ENCODE measurements at places on chromosomes 6 and 20.
A peak's percentile ranks its signal among the peaks of the same experiment; 100 is the strongest.

- DNase-seq: no peak
Measured at GRCh38 chr20:14685183-14685582, 347.8 kb upstream of the FLRT3 start.

DNA sequence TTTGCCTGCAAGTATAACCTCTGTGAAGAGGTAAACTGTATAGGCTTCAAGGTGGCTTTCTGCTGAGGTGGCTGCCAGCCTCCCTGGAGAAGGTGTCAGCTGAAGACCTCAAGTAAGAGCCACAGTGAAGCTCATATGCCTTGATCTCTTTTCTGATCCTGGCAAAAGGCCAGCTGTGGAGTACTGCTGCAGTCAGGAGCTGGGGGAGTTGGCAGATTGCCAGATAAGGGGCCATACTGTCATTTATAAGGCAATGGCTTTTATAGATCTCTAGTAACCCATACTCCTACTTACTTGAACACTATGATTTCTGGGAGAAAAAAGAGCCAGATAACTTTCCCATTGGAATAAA, 8.8 kb upstream of the CEP85L start:
- no peak for DNase-seq

- DNase-seq: no peak
Measured at GRCh38 chr20:63531686-63532448, 5.3 kb downstream of the PTK6 start.

GRCh38 chr6:29926413-29927274, 15.7 kb upstream of the HLA-A start:
- peak; percentile 87 for DNase-seq

DNA sequence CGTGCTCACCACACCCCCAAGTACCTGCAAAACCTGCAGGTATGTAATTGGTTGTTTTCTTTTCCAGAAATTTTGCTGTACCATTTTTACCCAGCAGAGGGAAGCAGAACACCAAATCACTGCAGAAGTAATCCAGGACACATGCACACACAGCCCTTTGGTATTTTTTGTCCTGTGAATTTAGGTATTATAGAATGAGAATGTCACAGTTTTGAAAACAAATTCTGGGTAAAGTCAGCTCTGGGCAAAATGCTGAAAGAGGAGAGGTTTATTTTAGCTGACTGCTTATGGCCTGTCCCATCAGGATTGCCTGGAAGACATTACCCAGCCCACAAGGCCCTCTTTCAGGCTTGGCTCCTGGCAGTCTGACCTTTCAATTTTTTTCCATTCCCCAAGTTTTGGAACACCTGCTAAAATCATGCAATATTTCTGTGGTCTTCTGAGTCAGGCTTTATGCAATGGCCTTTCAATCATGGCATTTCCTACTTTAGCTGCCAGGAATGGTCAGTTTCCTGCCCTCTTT, 3.5 kb upstream of the EFHC1 start:
- DNase-seq: peak; percentile 22

DNA sequence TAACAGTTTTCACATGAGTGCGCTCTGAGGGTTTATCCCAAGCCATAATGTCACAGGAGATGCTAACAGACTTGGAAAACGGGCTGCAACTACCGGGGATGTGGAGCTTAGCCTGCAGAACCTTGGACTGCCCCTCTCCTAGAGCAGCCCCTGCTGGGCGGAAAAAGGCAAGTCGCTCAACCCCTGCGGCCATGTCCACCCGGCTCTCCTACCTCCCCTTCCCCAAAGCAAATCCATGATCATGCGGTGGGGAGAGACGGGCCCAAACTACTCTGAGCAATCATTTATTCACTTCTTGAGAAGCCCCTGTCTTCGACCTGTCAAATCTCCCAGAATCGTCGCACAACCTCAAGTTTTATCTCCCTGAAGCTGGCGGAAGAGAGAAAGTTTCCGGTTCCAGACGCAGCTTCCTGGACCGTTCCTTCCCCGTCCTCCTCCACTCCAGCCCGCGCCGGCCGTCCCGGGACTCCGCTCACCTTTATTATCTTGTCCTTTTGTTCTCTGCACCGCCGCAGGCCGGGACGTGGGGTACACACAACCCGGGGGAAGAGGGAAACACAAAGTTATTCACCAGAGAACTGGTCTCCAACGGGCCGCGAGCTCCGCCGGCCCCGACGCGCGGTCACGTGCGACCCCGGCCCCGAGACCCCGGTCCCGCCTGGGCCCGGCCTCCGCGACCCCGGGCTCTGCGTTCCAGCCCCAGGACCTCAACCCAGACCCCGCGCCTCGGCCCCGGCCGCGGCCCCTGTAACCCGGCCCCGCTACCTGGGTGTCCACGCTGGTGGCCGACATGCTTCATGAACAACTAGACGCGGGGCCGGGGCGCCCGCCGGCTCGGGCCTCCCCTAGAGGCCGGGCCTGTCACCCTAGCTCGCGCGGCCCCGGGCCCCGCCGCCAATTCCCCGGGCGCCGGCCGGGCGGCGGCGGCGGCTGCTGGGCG, 560 bp downstream of the YTHDF1 start:
- no peak for DNase-seq

GRCh38 chr6:2190661-2191389, 54.6 kb downstream of the GMDS start:
- DNase-seq: no peak

DNA sequence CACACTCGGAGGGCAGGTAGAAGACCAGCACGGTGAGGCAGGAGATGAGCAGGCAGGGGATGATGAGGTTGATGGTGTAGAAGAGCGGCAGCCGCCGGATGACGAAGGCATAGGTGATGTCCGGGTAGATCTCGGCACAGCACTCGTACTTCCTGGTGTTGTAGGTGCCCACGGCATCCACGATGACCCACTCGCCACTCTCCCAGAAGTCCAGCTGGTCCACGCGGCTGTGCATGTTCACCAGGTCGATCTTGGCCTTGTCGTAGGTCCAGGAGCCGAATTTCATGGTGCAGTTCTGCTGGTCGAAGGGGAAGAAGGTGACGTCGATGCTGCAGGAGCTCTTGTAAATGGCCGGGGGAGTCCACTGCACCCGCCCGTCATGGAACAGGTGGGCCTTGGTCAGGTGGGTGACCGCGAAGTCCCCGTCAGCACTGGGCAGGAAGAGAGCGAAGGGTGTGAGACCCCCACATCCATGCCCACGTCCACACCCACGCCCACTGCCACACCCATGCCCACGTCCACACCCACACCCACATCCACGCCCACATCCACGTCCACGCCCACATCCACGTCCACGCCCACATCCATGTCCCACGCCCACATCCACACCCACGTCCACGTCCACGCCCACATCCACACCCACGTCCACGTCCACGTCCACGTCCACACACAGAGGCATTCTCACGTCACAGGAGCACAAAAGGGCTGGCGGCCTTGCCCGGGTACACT, 10.4 kb downstream of the CHRNA4 start:
- no peak for DNase-seq

GRCh38 chr20:1820138-1821079, 74.8 kb upstream of the SIRPA start:
- DNase-seq: no peak

DNA sequence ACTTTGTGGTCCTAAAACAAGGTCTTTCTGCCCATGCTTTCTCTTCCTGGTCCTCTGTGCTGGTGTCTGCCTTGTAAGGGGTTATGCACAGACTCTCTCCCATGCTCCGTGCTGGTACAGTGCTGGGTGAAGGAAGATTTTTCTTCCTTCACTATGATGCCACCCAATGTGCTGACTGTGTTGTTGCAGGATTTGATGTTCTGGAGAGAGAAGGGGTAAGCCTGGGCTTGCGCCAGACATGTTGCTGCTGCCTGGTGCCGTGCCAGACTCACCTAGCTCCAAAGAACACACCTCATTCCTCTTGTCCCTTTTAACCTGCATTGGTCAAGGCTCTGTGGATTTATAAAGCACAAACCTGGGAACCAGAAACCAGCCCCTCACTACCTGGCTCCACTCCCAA, 28.4 kb upstream of the ARMH2 start:
- DNase-seq: no peak

- DNase-seq: no peak
Measured at GRCh38 chr6:33797626-33798342, 6.0 kb downstream of the MLN start.

DNA sequence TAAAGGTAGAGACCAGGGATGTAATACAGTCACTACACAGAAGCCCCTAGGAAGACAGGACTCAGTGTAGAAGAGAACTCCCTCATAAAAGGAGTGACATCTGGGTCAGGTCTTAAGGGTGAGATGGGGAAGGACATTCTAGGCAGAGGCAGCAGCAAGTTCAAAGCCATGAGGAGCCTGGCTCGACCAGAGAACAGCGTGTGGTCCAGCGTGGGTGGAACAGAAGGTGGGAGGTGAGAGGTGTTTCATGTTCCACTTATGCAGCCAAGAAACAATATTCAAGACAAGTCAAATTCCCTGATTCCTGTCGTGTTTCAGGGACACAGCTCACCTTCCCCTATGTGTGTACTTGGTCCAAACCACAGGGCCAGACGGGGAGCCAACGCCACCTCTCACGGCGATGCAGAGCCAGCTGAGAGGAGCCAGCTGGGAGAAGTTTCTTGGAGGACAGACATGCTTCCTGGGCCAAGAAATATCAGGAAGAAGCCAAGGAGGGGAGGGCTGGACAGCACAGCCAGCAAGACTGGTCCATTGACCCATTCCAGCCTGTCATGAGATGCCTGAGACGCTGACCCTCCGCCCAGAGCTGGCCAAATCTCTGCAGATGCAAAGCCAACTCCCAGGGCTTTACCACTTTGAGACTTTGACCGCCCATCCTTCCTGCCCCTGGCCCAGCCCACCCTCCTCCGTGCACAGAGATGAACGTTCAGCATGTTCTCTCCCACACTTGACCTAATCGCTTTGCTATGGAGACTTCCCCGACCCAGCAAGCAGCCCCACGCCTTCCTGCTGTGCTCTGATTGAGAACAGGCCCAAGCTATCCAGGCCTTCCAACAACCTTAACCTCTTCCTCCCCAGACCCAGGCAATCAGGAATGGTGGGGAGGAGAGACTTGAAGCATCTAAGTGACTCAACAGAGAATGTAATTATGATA, 113.8 kb downstream of the PRND start:
- no peak for DNase-seq

DNA sequence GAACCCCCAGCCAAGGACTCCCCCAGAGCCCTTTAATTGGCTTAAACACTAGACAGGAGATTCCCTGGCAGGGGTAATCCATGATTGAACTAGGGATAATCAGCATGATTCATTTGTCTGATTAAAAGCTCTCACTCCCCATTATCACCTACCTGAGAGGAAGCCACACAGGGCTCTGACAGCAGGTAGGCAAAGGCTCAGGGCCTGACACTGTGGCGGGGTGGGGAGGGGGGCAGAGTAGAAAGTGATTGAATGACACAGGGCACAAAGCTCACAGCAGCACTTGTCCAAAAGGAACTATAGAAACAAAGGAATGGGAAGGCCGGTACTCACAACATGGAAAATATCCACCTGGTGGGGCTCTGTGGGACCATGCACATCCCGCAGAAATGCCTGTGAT, 231.6 kb downstream of the MAFB start:
- DNase-seq: no peak

DNA sequence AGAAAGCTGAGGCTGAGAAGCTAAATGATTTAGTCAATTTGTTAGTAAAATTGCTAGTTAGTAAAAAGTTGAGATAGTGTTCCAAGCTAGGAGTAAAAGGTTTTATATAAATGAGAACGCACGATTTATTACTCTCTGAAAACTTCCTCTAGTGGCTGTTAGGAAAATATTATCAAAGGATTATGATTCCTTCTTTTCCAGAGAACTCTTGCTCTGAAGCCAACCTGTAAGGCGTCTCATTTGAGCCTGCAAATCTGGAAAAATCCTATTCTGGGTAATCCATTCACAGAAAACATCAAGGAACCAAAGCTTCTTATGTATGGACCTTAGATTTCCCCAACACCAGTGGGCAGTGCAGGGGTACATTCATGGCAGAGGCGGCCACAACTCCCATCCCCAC, 252.7 kb downstream of the SOD2 start:
- no peak for DNase-seq

GRCh38 chr6:63530182-63530581, 42.1 kb upstream of the LOC128125822 start:
- DNase-seq: no peak

DNA sequence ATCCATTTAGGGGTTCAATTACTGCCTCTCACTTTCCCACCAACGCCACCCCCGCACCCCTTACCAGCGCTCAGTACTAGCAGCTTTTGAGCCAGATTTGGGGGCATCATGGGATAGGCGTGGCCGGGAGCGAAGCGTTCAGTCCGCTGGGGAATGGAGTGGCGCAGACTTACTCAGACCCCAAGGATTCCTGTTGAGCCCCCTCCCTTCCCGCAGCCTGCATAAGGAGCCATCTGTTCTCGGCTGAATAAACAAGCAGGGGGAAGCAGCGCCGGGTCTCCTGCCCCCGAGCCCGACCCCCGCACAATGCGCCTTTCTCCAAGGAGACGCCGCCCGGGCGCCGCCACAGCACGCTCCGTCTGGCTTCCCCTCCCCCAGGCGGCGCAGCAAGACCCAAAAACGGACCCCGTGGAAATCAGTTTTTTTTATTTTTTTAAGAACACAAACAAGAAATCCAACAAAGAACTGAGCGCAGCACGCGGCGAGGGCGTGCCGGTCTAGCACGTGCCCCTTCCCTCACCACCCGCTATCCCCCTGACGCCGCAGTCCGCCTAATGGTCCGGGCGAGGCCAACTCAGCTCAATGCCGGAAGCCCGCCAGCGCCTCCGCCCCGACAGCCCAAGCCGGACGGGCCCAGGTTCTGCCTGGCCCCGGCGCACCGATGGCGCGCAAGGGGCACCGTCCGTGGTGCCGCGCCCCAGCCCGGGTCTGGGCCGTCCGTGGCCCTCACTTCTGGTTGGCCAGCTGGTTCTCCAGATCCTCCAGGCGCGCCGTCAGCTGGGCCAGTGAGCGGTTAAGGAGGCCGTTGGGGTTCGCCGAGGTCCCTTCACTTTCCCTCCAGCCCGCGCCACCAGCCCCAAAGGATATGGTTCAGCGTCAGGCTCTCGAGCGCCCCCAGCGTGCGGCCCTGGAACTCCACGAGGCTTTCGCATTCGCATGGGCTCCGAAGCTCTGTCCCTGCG, 13.3 kb upstream of the RBPJL start:
- peak; percentile 96 for DNase-seq

GRCh38 chr20:25532971-25533391, 52.4 kb downstream of the NINL start:
- no peak for DNase-seq

DNA sequence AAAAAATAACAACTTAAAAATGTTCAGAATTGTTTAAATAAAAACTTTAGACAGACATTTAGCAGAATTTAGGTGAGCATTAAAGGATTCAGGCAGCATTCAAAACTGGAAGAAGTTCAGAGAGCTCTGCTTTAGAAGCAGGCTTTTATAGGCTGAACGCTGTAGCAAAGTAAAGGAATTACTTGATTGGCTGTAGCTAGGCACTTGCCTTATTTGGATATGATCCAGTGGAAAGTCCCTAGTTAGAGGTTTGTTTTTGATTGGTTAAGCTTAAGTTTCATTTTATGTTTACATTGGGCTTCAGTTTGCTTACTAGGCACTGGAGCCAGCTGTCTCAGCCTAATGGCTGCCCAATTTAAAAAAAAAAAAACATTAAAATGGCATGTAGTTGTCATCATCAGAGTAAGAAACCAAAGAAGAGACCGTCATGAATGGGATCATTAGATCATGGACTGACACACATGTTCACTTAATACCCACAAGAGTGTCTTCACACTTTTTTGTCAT, 65.1 kb downstream of the CBFA2T2 start:
- no peak for DNase-seq

GRCh38 chr20:25126204-25127029, 44.5 kb upstream of the VSX1 start:
- DNase-seq: no peak

GRCh38 chr20:5691918-5692618, 58.1 kb upstream of the SHLD1 start:
- no peak for DNase-seq
